Stimulated activated naive CD4-positive, alpha-beta T cell (primary cell): ENCODE measurements at places on chromosomes 6 and 20.

- DNase-seq: no peak
These were observed 51.7 kb downstream of the CPXM1 start for GRCh38 chr20:2748551-2749342.

DNA sequence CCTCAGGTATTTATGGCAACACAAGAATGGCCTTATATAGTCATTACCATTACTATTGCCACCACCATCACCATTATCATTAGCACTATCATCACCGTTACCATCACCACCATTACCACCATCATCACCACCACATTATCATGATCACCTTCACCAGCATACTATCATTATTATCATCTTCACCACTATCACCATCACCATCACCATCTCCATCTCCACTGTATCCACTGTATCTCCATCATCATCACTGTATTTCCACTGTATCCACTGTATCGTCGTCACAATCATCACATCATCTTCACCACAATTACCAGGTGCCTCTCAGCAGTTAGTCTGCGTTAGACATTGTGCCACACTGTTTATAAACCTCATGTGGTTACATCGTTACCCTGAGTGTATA lies 45.3 kb downstream of the GGTLC1 start:
- DNase-seq: no peak

DNA sequence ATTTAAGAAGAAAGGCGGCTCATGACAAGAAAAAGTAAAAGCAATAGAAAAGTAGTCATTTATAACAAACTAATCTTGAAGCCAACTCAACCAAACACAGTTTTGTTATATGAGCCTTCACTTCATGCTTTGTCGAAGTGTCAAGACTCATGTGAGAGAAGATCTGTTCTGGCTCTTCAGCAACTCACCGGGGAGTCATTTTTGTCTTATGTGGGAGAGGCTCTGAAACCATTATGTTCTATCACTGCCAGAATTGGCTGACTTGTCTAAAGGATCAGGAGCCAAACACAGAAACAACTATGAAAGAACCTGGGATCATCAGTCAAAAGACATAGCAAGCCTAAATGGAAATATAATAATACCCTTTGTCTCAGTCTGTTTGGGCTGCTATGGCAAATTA lies 105.2 kb downstream of the CDK19 start:
- DNase-seq: no peak

DNA sequence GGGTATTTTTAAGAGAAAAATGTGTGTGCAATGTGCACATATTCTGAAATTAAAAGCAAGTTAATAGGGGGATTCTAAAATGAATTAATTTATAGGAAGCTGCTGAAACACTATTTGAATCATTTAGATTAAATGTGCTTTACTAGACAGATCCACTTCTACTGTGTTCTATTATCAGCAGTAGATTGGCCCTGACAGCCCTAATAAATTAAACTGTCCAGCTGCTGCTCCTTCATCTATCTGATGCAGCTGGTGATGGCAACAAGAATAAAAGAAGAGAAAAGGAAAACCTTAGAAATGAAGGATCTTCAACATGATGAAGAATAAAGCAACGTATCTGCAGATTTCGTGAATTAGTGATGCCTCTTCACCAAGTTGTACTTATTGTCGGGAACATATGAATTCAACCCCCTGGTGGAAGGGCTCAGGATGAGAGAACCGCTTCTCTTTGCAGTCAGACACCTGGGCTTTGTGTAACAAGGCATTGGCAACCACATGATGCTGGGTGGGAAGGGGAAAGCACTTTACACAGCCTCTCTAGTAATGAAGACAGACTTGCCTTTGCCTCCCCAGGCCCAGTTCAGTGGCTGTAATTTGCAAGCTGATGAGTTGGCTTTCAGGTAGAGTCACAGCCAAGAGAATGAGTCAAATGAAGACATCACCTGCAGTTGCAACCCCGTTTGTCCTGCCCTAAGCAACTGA lies 94.4 kb downstream of the LAMP5 start:
- no peak for DNase-seq
